ENCODE measurements at places on chromosomes 13 and 19. TPM values are rescaled to one million over a fixed set of nuclear protein-coding genes. Genes with fewer than 3 reads are reported as not detected.

Gene CEACAM16
- total RNA-seq = not detected

DNA sequence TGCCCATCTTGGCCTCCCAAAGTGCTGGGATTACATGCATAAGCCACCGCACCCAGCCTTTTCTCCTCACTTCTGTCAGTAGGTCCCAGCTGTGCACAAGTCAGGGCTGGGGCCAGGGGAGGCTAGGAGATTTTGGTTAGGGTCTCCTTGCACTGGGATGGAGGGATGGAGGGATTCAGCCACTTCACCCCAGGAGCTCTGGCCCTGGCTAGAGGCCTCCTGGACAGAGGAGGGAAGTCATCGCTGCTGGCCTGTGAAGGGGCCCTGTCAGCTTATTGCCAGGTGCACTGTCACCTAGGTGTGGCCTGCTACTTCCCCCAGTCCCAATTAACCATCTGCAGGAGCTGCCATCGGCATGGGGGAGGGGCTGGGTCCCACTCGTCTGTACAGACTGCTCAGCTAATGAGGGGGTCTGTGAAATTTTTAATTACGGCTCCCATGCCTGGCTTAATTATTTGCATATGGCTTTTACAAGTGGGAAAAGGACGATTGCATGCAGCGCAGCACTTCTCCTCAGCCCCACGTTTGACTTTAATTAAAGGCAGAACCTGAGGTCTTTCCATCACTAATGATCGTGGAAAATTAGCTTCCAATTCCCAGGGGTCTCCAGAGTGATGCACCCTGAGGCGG, 52.4 kb downstream of the CHST8 start:
- no peak for DNase-seq

Gene TTYH1
- not detected for total RNA-seq

DNA sequence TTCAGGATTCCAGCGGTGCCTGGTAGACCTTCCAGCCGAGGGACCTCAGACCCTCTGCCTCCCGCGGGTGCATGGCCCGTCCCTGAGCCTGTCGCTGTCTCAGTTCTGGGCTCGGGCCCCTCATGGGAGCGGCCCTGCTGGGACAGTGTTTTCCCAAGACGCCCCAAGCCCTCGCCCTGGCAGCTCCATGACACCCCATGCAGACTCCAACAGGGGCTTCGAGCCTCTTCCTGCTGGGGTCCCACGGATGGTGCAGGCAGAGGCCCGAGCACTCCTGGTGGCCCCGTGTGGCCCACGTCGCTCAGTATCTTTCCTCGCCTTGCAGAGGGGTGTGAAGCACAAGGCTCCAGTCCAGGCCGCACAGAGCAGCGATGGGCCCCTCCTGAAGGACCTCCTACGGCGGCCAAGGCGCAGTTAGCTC, 88.8 kb upstream of the MCF2L start:
- peak; percentile 60 for DNase-seq

All from left lung (tissue), 14 donors.